ENCODE measurements at places on chromosomes 12 and 14. TPM values are rescaled to one million over a fixed set of nuclear protein-coding genes. Genes with fewer than 3 reads are reported as not detected.

Gene CD69
- total RNA-seq: 32.5 TPM

Gene CEBPE
- total RNA-seq: not detected

Gene NUP37
- 24.6 TPM for total RNA-seq

Gene PAPLN
- 17.1 TPM for total RNA-seq

Gene CCDC196
- not detected for total RNA-seq

Gene LTBP2
- 251 TPM for total RNA-seq

Gene RNASE2
- total RNA-seq: not detected

Gene ARHGAP9
- total RNA-seq: 0.24 TPM

Gene P3H3
- 87.9 TPM for total RNA-seq

Gene SOAT2
- not detected for total RNA-seq

Gene RNASE12
- not detected for total RNA-seq

Gene RTL1
- total RNA-seq: not detected

Gene KLHL42
- total RNA-seq: 31.2 TPM

Gene ESRRB
- not detected for total RNA-seq

Gene IFT81
- total RNA-seq: 10.4 TPM

Gene NEDD8
- total RNA-seq: 226 TPM

Gene ADCY6
- 48.5 TPM for total RNA-seq

Gene HAL
- 0.06 TPM for total RNA-seq

Gene RNASE1
- total RNA-seq: 387 TPM

Gene KRT6C
- total RNA-seq: not detected

Gene IFNG-AS1
- total RNA-seq: not detected

Gene TPI1
- total RNA-seq: 542 TPM

Gene LALBA
- total RNA-seq: not detected

Gene HNF1A
- not detected for total RNA-seq

Gene RDH12
- not detected for total RNA-seq

Gene PHETA1
- 19.5 TPM for total RNA-seq

Gene MANSC1
- total RNA-seq: 56.6 TPM

Gene KRT4
- total RNA-seq: not detected

Gene WIF1
- not detected for total RNA-seq

Gene SPTB
- 0.23 TPM for total RNA-seq

Gene RASSF9
- total RNA-seq: 0.87 TPM

Gene ANKS1B
- total RNA-seq: not detected

Gene PPP4R4
- total RNA-seq: 0.58 TPM

Gene ARF3
- total RNA-seq: 108 TPM

Gene COCH
- 1.8 TPM for total RNA-seq

Gene PLEKHD1
- total RNA-seq: not detected

Gene TCL1A
- total RNA-seq: not detected

Gene MDP1
- 11.2 TPM for total RNA-seq

Gene C14orf119
- 73.7 TPM for total RNA-seq

Gene NFYB
- total RNA-seq: 21.4 TPM

Gene DDX55
- 20.6 TPM for total RNA-seq

Gene SERPINA10
- not detected for total RNA-seq

Gene FOXN3
- 18.8 TPM for total RNA-seq

Gene GPRC5D
- not detected for total RNA-seq

Gene ATG101
- 76.7 TPM for total RNA-seq

Gene PPP2R5E
- total RNA-seq: 35.3 TPM

Gene MUCL1
- not detected for total RNA-seq

Gene GLIPR1L1
- total RNA-seq: not detected

Gene TGM1
- total RNA-seq: 0.64 TPM

Gene PRH1
- total RNA-seq: 25.2 TPM

Gene SLC22A17
- 7.3 TPM for total RNA-seq

Gene WNT5B
- 9.6 TPM for total RNA-seq

Gene ITGB7
- total RNA-seq: not detected

Gene CCDC198
- total RNA-seq: 2.3 TPM

Gene LRTM2
- not detected for total RNA-seq

Gene ACOT6
- not detected for total RNA-seq

Gene TBX3
- 6.8 TPM for total RNA-seq

All from glomerular endothelial cell (primary cell).